ENCODE measurements at places on chromosomes 2 and 18.

- no peak for DNase-seq
These were observed 376.6 kb downstream of the NBAS start for GRCh38 chr2:15184491-15184890.

- DNase-seq = peak; percentile 62
These were observed 62.7 kb upstream of the KIF5C start for GRCh38 chr2:148812306-148812705.

GRCh38 chr2:11669454-11670291 lies at the start of gene NTSR2:
Gene NTSR2, minus strand, starts transcription at chr2:11670195. Its CDS starts 66 bp downstream, at chr2:11670129.
- peak; percentile 75 for DNase-seq

GRCh38 chr2:230205034-230205433 lies 14.8 kb downstream of the SP110 start:
- no peak for DNase-seq

GRCh38 chr2:137969418-137969765 lies 5.1 kb downstream of the HNMT start:
- peak; percentile 39 for DNase-seq
